ENCODE measurements at places on chromosomes 7 and 10. TPM values are rescaled to one million over a fixed set of nuclear protein-coding genes. Genes with fewer than 3 reads are reported as not detected.

Gene NXPH1
- 26.0 TPM for total RNA-seq

Gene DDC
- not detected for total RNA-seq

Gene IQCE
- total RNA-seq, result 72.5 TPM

Gene ASZ1
- not detected for total RNA-seq

Gene GFRA1
- total RNA-seq, result 11.0 TPM

Gene MAGI2
- total RNA-seq, result 216 TPM

Gene OTUD1
- total RNA-seq, result 11.5 TPM

Gene ZPBP
- total RNA-seq, result not detected

Gene TAS2R40
- not detected for total RNA-seq

Gene WBP1L
- total RNA-seq, result 38.5 TPM

DNA sequence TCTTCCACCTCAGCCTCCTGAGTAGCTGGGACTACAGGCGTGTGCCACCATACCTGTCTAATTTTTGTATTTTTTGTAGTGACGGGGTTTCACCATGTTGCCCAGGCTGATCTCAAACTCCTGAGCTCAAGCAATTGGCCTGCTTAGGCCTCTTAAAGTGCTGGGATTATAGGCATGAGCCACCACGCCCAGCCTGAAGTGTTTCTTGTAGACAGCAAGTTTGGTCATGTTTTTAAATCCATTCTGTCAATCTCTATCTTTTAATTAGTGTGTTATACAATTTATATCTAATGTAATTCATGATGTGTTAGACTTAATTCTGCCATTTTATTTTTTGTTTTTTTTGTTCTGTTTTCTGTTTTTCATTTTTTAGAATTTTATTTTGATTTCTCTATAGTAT, 17.2 kb upstream of the MXI1 start:
- DNase-seq, result no peak

DNA sequence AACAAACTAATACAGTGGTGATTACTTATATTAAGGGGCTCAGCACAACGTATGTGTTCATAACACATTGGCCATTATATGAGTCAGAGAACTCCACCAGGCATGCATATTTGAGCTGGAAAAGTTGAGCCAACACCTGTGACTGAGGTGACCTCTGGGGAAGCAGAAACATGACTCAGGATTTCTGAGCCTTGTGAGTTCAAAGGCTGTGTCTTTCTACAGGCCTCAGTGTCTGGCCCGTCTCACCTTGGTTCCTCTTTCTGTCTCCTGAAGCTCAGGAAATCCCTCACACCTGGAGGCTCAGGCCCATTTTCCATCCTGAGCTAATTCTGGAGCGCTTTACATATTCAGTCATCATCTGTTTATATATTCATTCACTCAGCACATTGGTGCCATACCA, 230.9 kb upstream of the AGK start:
- DNase-seq, result no peak

- no peak for DNase-seq
Observed at GRCh38 chr10:13792006-13792405, 205.2 kb downstream of the PRPF18 start.

DNA sequence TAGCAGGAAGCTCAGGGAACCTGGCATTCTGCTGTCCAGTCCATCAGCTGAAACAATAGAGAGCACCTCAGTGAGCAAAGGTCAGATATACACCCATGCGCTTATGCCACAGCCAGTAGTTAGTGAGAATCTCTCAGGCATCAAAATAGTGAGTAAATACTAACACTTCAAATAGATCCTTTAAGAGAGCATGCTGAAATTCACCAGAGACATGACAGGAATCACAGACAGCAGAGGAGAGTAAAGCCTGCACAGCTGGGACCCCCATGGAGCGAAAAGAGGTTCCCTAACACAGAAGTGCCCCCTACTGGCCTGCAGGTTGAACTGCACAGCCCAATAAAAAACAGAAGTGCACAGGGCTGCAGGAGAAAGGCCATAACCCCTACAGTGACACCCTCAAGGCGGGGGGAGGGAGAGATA, 57.6 kb upstream of the ANTXRL start:
- DNase-seq, result no peak

DNA sequence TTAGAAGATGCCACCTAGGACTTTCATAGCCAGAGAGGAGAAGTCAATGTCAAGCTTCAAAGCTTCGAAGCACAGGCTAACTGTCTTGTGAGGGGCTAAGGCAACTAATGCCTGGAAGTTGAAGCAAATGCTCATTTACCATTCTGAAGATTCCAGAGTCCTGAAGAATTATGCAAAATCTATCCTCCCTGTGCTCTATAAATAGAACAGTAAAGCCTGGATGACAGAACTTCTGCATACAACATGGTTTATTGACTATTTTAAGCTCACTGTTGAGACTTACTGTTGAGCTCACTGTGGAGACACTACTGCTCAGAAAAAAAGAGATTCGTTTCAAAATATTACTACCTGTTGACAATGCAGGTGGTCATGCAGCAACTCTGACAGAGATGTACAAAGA, 28.6 kb downstream of the TNS3 start:
- DNase-seq, result no peak

DNA sequence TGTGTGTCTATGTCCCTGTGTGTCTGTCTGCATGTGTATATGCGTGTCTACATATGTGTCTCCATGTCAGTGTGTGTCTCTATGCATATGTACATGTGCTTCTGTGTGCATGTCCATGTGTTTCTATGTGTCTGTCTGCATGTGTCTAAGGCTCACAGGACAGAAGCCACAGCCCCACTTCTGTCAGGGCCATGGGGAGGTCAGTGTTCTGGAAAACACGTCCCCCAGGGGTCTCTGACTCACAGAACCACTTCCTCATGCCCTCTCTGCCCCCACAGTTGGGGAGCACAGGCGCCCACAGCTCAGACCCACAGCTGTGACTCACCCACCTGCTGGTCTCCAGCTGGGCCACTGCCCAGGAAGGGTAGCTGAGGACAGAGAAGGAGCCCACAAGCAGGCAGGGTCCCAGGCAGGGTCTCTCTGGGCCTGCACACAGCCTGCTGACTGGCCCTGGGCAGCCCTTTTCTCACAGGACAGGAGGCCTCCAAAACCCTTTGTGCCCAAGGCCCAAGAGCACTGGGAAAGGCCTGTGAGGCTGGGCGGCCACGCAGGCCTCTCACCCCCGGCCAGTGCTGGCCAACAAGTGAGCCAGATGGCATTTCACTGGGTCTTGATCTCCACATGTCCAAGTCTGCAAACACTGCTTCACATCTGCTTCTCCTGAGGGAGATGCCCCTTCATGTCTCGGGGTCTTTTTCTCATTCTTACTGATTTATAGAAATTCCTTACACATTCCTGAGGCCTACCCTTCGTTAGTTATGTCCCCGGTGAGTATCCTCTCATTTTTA, 102.9 kb upstream of the FAM20C start:
- DNase-seq, result no peak

- no peak for DNase-seq
Observed at GRCh38 chr7:55120501-55121198, 101.8 kb downstream of the EGFR start.

DNA sequence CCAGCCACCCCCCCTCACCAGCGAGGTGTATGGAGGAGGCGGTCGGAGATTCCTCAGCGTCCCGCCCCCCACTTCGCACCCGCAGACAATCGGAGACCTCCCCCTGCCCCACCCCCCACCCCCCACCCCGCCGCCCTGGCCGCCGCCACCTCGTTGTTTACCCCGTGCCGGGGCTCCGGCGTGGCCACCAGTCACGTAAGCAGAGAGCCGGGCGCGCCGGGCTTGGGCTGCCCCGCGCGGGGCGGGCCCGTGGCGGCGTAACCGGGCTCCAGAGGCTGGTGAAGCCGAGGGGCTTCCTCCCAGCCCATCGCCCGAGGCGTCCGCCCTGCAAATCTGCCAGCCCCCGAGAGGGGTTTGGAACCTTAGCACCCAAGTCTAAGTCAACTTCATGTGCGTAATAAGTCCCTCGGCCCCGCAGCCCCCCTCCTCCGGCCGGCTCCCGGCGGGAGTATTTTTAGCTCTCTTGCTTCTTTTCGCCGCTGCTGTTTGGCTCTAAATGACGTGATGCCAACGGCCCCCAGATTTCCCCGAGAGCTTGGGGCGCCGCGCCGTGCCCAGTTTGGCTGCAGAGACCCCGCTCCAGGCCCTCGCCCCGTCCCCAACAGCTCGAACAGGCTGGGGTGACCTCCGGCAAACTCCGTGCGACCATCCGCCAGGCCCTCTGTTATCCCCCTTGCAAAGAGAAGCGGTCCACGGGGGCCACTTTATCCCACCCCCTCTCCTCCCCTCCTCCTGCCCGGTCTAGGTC, 2.7 kb downstream of the MXI1 start:
- DNase-seq, result peak; percentile 44

- peak; percentile 66 for DNase-seq
Observed at GRCh38 chr7:37201003-37201875, 247.4 kb downstream of the ELMO1 start.

DNA sequence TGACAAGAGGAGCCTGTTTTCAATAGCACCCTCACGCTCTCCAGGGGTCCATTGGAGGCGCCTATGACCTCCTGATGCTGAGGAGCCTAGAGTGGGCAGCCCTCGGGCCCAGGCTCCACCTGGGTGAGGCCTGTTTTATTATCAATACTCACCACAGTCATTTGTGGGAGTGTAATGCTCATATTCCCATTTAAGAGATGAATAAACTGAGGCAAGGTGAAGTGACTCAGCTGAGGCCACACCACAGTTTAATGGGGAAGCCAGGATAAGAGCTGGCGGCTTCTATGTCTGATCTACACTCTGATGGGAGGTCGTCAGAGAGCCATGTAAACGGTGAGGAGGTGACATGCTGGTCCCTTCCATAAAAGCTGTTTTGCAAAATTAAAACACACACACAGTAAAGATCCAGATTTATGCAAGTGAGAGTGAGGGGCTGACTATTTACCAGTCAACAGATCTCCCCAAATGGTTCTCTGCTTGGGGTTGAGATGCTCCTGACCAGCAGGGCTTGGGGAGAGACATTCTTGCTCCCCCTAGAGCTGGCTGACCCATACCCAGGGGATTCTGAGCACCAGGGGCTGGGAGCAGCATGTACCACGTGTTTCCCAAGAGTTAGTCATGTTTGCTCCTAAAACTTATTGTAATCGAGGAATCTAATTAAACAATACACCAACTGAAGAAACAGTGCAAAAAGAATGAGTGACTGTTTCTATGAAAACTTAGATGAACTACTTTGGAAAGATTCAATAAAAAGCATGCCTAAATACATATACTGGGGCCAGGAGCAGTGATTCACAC, 81.0 kb upstream of the INSIG1 start:
- no peak for DNase-seq

DNA sequence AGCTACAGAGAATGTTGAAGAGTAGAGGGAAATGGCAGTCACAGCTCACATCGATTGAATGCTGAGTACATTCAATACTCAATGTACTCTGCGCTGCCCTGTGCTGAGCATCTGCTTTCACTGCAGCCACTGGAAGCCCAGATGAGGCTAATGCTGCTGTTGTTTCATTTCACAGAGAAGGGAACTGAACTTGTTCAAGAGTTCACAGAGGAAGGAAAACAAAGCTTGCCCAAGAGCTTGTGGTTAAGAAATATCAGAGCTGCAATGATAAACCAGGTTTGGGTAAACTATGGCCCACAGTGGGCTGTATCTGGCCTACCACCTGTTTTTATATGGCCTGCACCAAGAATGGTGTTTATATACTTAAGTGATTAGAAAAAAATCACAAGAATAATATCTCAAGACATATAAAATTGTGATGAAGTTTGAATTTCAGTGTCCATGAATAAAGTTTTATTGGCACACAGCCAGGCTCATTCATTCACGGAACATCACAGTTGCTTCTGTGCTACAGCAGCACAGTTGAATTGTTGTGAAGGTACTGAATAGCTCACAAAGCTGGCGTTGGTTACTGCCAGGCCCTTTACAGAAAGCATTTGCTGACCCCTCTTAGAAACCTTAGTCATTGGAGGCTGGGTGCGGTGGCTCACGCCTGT, 64.1 kb downstream of the CFAP58 start:
- no peak for DNase-seq

DNA sequence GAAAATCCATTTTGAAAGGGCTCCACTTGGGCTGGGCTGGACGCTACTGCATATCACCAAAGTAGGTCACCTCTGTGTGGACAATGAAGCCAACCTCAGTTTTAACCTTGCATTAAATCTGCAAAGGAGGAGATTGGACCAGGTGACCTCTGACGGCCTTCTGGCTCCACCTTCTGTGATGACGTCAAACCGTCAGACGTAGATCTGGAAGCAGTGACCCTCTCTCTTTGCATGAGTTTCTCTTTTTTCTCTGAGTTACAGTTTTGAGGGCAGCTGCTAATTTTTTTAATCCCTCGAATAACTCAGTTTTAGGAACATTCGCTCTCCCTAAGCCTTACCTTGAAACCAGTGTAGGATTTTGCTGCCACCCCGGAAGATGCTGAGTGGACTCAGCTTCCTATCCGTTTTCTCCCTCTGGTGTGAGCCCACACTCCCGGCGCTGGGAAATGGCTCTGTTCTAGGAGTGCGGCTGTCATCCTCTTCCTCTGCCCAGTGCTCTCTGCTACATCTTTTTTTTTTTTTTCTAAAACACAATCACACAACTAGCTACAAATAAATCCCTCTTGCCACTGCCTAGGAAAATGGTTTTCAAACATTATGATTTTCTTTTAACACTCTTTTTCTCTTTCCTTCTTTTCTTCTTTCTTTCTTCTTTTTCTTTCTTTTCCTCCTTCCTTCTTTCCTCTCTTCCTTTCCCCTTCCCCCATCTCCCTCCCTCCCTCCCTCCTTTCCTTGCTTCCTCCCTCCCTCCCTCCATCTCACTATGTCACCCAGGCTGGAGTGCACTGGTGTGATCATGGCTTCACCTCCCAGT, 27.7 kb upstream of the NMT2 start:
- DNase-seq, result no peak

DNA sequence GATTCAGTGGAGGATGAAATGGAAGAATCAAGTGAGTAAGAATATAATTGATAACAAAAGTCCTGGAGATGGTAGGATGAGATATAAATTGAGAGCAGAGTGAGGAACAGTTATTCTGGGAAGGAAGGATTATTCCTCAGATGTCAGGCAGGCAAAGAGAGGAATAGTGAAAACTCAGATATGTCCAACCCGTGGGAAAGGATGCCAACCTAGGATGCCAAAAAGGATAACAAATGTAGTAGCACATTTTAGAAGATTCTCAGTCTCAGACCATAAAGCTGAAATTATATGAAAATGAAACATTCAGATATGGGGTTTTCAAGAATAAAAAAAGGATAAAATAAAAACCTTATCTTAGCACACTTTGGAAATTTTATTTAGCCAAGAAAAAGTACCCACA, 131.1 kb downstream of the SEMA3C start:
- no peak for DNase-seq

DNA sequence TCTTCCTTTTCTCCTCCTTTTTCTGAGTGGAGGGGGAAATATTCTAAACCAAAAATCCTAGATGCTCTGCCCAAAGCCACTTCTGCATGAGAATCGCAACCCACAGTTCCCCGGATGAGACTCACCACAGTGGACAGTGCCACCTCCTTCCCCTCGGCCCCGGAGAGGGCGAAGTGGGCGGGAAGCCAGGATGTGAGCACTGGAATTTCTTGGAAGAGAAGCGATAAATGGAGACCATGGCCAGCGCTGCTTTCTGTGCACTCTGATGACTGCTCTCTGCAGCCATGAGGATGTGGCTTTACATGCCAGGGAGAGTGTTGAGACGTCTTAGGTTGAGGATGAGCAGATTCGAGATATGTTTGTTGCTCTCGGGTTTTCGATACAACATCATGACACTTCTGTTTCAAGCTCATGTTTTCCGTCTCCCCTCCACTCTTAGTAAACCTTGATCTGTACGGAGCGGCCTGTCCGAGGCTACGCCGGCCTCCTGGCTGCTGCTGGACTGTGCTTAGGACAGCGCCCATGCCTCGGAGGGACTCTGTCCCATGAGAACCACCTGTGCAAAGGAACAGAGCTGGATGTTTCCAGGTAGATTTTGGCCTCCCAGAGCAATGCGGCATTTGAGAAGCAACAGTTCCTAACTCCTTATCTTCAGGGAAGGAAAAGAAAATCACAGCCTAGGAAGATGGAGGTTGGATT, 414.6 kb upstream of the FOXK1 start:
- no peak for DNase-seq

All from dorsolateral prefrontal cortex (tissue), 122 donors.